ENCODE measurements at places on chromosomes 13 and 19.

DNA sequence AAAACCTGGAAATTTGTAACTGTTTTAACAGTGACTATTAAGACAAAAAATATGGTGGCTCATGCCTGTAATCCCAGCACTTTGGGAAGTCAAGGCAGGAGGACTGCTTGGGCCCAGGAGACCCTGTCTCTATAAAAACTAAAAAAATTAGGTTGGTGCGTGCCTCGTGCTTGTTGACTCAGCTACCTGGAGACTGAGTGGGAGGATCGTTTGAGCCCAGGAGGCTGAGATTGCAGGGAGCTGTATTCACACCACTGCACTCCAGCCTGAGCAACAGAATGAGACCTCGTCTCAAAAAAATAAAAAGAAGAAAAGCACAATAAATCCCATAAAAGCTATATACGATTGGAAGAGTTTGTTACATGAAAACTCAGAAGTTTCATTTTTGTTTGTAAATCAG lies 23.7 kb downstream of the KLF5 start:
- DNase-seq = no peak

DNA sequence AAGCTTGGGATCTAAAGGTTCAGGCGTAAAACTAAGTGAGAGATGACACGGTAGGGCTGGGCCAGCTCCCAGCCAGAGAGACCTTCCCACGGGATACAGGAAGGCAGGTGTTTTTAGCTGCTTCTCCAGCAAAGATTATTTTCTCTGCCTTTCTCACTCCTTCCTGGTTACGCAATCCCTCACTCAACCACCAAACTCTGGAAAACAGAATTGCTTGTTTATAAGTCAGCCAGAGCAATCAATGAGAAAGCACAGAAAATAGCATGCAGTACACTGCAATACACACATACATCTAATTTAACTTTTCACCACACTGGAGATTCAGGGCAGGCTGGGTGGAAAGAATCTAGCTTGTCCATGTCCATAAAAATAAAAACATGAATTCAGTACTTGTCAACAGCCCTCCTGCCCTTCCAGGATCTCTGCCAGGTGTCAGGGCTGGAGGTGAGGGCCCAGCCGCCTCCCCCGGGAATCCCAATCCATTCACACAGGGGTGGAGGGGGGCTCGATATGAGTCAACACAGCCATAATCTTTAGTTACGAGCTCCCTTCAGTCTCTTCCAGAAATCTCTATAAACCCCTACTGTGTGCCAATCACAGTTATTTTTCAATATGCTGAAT lies 12.2 kb downstream of the RHPN2 start:
- no peak for DNase-seq

DNA sequence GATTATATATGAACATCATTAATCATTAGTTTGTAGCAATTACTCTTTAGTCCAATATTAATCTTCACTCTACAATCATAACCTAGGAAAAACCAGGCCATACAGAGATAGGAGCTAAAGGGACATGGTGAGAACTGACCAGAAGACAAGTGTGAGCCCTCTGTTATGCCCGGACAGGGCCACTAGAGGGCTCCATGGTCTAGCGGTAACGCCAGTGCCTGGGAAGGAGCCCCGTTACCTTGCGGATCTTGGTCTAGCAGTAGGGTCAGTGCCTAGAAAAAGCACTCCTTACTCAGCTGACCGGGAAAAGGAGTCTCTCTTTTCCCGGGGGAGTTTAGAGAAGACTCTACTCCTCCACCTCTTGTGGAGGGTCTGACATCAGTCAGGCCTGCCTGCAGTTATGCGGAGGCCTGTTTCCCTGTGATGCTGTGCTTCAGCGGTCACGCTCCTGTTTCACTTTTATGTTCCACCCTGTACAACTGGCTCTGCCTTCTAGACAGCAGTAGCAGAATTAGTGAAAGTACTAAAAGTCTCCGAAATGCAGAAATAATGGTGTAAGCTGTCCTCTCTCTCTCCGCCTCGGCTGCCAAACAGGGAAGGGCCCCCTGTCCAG lies 13.8 kb downstream of the OR7D4 start:
- peak; percentile 30 for DNase-seq

DNA sequence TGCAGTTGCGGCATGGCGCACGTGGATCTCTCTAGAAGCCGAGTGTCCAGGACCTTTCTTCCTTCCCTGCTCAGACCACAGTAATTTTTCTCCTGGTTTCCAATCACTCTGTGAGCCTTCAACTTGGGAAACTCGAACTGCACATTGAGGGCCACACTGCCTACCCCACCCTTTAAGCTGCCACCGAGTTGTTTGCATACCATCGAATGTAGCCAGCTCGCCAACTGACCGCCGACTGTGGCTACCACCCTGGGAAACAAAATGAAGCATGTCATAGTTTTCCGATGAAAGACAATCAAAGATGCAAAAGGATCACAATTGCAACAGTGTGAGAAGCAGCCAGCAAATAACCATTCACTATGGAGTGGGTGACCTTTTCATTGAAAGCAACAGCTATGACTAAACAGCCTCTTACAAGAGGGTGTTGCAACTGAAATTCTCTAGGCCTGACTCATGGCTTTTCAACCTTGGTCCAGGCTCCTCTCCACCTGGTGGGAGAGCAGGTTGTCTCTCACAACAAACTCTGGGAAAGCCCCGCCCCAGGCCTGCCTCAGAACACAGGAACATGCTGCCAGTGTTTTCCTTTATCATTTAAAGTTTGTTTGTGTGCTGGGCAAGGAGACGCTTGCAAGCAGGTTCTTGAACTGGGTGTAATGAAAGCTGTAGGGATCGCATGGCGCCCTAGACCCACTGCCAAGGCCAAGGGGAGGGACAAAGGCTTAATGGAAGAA lies 141.7 kb upstream of the SERP2 start:
- peak; percentile 46 for DNase-seq

GRCh38 chr13:27523346-27524073 lies 73.1 kb upstream of the MTIF3 start:
- DNase-seq = peak; percentile 10

- no peak for DNase-seq
These were observed 9.9 kb downstream of the PALM3 start for GRCh38 chr19:14051980-14052379.
